Neuronal stem cell (in vitro differentiated cells): ENCODE measurements at places on chromosomes 6 and 20.

GRCh38 chr6:162728197-162728596 lies 423 bp downstream of the PACRG start:
- no peak for DNase-seq

DNA sequence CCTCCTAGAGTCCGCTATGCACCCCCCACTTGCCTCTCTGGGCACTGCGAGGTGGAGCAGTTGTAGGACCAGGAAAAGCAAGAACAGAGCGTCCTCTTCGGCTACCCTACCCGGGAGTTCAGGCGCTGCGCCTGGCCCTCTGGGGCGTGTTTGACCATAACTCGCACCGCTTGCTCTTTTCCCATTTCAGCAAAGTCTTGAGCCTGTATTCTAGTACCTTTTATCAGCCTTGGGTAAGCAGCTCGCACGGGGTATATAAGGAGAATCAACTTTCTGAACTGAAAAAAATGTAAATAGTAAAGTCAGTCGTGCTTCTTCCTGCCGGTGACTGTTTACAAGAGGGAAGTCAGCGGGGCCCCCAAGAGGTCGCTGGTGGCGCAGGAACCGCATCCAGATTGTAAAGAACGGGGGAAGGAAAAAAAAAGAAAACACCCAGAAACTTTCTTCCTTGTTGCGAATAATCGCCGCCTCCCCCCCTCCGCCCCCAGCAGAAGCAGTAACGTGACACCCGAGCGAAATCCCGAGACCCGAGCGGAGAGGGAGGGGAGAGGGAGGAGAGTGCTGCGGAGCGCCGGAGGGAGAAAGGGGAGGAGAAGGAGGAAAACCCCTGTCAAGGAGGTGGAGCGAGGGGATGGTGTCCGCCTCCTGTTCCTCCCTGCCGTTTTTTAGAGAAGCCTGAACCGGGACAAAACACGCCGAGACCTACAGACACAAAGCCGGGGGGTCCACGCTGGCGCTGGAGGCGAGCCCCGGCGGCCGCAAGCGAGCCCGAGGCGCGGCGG lies at the start of gene UST:
UST (plus strand) TSS at position 668 of the 782 bp plus-strand sequence. CDS start 401 bp downstream, outside the sequence.
- peak; percentile 90 for DNase-seq

- no peak for DNase-seq
Measured at GRCh38 chr20:16405254-16405653, 168.0 kb downstream of the KIF16B start.

- no peak for DNase-seq
Measured at GRCh38 chr6:41596807-41597206, 41.5 kb upstream of the MDFI start.

DNA sequence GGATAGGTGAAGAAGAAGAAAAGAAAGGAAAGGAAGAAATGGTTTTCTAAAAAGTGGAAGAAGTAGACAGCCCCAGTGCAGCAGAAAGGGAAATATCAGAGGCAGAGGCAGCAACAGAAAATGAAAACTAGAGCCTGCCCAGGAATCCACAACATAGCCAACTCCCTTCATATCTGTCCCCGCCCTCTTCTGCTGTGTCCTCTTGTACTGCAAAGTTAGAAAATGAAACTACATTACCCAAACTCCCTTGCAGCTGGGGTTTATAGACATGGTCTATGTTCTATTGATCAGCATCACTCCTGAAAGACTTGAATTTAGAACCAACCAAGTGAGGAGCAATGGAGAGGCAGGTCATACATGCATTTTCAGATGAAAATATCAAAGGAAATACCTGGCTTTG lies 200.5 kb upstream of the PHACTR1 start:
- no peak for DNase-seq

DNA sequence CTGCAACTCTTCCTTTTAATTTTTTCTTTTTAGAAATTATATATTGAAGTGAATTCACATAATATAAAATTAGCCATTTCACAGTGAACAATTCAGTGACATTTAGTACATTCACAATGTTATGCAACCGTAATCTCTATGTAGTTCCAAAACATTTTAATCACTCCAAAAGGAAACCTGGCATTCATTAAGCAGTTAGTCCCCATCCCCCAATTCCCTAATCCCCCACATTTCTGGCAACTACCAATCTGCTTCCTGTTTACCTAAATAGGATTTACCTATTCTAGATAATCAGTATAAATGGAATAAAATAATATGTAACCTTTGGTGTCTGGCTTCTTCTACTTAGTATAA lies 8.5 kb upstream of the DDX27 start:
- no peak for DNase-seq

GRCh38 chr6:119312875-119313338 lies 36.7 kb downstream of the MAN1A1 start:
- DNase-seq, result no peak

- DNase-seq, result no peak
Measured at GRCh38 chr20:39855056-39855455, 834.0 kb downstream of the MAFB start.

- no peak for DNase-seq
Measured at GRCh38 chr6:70586114-70586513, 19.4 kb downstream of the SDHAF4 start.

DNA sequence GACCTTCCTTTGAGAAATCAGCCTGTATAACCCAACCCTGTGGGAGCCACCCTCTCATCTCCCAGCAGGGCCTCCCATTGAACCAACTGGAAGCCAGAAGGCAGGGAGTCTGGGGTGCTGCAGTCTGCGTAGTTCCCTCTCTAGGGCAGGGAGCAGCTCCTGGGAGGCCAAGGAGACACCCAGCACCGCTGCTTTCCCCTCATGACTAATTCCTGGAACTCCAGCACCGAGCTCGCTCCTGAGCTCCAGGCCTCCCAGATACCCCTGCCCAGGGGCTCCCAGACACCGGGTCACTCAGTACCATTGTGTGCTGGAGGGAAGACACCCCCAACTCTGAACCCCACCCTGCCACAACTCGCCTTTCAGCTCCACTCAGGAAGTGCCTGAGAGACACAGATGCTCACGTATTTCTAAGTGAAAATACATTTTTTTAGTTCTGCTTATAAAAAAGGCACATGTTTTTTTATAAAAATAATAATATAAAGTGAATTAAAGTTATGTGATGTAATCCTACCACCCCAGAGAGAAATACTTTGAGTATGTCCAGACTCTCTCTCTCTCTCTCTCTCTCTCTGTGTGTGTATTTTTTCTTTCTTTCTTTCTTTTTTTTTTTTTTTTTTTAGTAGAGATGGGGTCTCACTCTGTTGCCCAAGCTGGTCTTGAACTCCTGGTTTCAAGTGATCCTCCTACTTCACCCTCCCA lies 17.5 kb downstream of the PIM1 start:
- no peak for DNase-seq

DNA sequence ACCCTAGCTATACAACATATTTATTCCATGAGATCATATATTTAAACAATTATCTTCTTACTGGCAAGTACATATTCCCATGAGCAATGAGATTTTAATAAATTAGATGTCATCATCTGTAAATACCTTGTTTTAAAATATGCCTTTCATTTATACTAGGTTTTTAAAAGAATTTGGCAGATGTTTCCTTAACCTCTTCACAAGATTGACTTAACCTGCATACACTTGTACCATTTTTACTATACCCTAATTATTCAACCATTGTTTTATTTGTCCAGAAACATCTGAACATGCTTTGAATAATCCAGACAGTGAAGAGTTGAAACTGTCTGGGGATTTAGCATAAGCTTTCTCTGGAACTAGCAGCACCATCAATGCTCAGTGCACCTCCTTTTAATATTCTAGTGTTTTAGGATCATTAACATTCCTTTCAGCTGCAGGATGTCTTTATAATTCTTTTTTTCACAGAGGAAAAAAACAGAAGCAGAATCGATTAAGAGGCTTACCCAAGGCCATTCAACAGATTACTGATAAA lies 188.0 kb upstream of the TENT5A start:
- DNase-seq, result no peak

GRCh38 chr6:64838726-64839125 lies 868.3 kb downstream of the EYS start:
- no peak for DNase-seq

DNA sequence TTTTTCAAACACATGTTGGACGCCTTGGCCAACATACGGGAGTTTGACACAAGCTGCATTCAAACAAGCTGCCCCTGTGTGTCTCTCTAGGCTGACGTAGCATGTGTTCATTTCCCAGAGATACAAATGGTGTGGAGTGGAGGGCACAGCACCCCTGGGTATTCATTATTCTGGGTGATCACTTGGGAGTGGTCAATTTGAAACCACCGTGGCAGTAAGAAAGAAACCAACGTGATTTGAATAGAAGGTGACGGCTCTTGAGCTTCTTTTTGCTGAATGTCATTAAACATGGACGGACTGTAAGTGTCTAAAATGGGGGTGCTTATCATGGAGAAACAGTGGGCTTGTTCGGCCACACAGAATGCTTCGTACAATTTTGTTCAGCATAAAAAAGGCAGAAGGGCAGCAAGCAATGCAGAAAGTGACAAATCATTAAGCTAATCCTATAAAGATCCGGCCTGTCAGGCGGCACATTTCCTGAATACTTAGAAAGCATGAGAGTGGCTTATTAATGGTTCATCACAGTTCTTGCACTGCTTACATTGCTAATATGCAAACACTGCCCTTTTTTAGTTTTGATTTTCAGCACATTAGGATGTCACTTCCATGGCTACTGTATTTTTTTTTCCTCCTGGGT lies 1261.9 kb upstream of the CITED2 start:
- DNase-seq, result no peak

GRCh38 chr20:32135983-32136515 lies 26.5 kb downstream of the TM9SF4 start:
- DNase-seq, result no peak

DNA sequence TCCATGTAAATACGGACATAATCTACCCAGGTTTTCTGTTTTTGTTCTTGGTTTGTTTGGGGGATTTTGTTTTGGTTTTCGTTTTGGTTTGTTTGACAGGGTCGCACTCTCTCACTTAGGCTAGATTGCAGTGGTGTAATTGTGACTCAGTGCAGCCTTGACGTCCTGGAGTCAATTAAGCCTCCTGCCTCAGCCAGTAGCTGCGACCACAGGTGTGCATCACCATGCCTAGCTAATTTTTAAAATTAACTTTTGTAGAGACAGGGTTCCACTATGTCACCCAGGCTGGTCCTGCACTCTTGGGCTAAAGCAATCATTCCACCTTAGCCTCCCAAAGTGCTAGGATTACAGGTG lies 37.8 kb upstream of the EYA4 start:
- DNase-seq, result no peak

DNA sequence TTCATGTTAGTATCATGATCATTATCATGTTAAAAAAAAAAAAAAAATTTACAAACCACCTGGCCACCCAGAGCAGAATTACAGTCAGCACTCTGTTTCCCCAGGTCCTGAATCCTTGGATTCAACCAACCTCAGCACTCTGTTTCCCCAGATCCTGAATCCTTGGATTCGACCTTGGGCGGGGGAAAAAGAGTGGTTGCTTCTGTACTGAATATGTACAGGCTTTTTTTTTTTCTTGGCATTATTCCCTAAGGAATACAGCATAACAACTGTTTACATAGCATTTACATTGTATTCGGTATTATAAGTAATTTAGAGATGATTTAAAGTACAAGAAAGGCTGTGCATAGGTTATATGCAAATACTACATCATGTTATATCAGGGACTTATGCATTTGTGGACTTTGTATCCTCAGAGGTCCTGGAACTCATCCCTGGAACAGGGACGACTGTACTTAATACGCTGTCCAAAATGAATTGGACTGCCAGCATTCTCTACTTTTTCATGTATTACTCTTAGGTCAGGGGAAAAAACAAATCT lies 31.2 kb downstream of the GCNT2 start:
- no peak for DNase-seq

- DNase-seq, result no peak
Measured at GRCh38 chr6:90266905-90267621, 29.6 kb downstream of the BACH2 start.

DNA sequence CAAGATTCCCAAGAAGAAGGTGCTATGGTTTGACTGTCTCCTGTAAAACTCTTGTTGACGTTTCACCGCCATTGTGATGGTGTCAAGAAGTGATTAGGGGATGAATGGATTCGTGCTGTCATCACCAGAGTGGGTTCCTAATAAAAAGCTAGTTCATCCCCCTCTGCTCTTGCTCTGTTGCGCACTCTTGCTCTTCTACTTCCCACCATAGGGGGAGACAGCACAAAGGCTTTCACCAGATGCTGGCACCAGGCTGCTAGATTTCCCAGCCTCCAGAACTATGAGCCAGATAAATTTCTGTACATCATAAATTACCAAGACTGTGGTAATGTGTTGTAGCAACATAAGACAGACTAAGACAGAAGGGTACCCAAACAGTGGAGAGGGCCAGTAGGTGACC lies 21.6 kb upstream of the CCDC28A start:
- no peak for DNase-seq

GRCh38 chr6:119540417-119540816 lies 190.9 kb upstream of the MAN1A1 start:
- no peak for DNase-seq

GRCh38 chr6:35417979-35418661 lies 34.0 kb upstream of the FANCE start:
- no peak for DNase-seq

- no peak for DNase-seq
Measured at GRCh38 chr6:25147223-25147622, 132.0 kb upstream of the CARMIL1 start.

GRCh38 chr6:123524781-123525180 lies 112.0 kb downstream of the TRDN start:
- DNase-seq, result no peak

DNA sequence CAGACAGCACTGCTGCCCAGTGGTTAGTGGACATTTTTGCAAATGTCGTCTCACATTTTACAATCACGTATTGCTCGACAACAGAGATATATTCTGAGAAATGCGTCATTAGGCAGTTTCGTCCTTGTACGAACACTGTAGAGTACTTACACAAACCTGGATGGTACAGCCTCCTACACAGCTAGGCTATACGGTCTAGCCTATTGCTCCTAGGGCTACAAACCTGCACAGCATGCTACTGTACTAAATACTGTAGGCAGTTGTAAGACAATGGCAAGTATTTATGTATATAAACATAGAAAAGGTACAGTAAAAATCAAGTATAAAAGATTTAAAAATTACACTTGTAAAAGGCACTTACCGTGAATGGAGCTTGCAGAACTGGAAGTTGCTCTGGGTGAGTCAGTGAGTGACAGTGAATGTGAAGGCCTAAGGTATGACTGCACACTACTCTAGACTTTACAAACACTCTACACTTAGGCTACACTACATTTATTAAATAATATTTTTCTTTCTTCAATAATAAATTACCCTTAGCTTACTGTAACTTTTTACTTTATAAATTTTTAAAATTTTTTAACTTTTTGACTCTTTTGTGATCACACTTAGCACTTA lies 43.1 kb downstream of the ALDH5A1 start:
- no peak for DNase-seq

- no peak for DNase-seq
Measured at GRCh38 chr6:30893666-30894065, 9.3 kb downstream of the DDR1 start.

GRCh38 chr6:26404546-26404945 lies 2.5 kb downstream of the BTN3A1 start:
- no peak for DNase-seq

GRCh38 chr20:39117491-39117890 lies 155.3 kb downstream of the DHX35 start:
- no peak for DNase-seq
